ENCODE measurements at places on chromosomes 16 and 17. TPM values are rescaled to one million over a fixed set of nuclear protein-coding genes. Genes with fewer than 3 reads are reported as not detected.

DNA sequence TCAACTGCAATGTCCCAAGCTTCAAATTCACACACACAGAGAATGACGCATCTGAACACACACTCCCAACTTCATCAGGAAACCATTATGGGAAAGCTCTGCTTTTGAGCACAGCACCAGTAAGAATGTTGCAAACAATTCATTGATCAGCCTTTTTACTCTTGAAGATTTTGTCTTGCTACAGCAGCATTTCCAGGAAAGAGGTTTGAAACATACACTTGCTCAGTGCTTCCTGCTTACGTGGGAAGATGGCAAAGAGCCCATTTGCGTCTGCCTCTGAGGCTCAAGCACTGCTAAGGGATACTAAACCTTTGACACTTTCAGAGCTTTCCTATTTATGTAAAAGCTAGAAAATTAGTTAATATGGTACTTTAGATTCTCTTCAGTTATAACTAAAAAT lies 77.2 kb upstream of the MON1B start:
- no peak for DNase-seq

Gene CTRB1
- not detected for total RNA-seq

GRCh38 chr17:21816592-21817567 lies 124.6 kb downstream of the KCNJ18 start:
- DNase-seq, result no peak

GRCh38 chr17:37111329-37111728 lies 162.6 kb downstream of the AATF start:
- DNase-seq, result no peak

DNA sequence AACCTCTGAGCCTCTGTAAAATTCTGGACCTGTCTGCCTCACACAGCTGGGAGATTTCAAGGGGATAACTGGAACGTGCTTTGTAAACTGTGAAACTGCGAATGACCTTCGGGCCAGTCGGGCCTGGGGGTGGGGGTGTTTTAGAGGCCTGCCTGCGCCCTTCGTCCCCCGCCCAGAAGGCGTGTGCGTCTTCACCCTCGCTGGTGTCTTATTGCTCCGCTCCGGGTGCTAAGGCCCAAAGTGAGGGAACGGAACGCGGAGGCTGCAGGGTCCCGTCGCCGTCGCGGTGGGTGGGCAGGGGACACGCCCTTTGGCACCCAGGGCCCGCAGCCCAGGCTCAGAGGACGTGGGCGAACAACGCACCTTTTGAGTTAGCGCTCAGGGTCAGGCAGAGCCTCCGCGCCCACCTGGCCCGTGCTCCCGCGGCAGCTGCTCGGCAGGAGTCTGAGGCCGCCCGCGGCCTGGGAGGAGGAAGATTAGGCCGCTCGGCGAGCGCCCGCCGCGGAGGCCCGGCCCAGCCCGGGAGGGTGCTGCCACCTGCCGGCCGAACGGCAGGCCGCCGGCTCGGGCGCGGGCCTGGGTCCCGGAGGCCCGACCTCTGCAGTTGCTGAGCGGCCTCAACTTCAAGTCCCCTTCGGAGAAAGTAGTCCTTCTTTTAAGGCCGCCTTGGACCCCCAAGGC lies 29.7 kb downstream of the DCAKD start:
- peak; percentile 82 for DNase-seq

Gene HNF1B
- 1.5 TPM for total RNA-seq

GRCh38 chr16:76207270-76207669 lies 69.9 kb upstream of the CNTNAP4 start:
- no peak for DNase-seq

GRCh38 chr16:440627-441026 lies 15.2 kb downstream of the RAB11FIP3 start:
- no peak for DNase-seq

- DNase-seq, result no peak
Measured at GRCh38 chr17:55056526-55056925, 88.0 kb downstream of the STXBP4 start.

- DNase-seq, result no peak
Measured at GRCh38 chr16:53304334-53304733, 129.9 kb upstream of the RBL2 start.

Gene ZNF688
- 23.1 TPM for total RNA-seq

Measured in B cell (primary cell).